Kidney (tissue), 22 donors: ENCODE measurements at places on chromosomes 12 and 14. TPM values are rescaled to one million over a fixed set of nuclear protein-coding genes. Genes with fewer than 3 reads are reported as not detected.

GRCh38 chr12:120514002-120514401, 15.0 kb downstream of the COQ5 start:
- H3K4me1 ChIP-seq, result no peaks in the 10 kb centered on the region
- no peaks in the 10 kb centered on the region for H3K27me3 ChIP-seq
- H3K4me3 ChIP-seq, result no peak overlapping the region
- DNase-seq, result no peak
- peaks cover 17% of the 10 kb centered on the region for H3K36me3 ChIP-seq

Gene PRPH
- 2.7 TPM for total RNA-seq

GRCh38 chr14:55122440-55122986, 6.5 kb upstream of the LGALS3 start:
- H3K27me3 ChIP-seq, result no peaks in the 10 kb centered on the region
- H3K27ac ChIP-seq, result peak overlapping the region; percentile 44
- peak; percentile 69 for DNase-seq

- peak overlapping the region; percentile 99 for H3K4me3 ChIP-seq
- peak; percentile 22 for DNase-seq
- peaks cover 5% of the 10 kb centered on the region for H3K4me1 ChIP-seq
- no peaks in the 10 kb centered on the region for H3K27me3 ChIP-seq
- H3K36me3 ChIP-seq, result no peaks in the 10 kb centered on the region
- H3K27ac ChIP-seq, result peak overlapping the region; percentile 98
Observed at GRCh38 chr12:53005215-53005985, 856 bp upstream of the EIF4B start.
